ENCODE measurements at places on chromosomes 6 and 20.

- DNase-seq = no peak
Observed at GRCh38 chr6:119171864-119172588, 93.6 kb upstream of the FAM184A start.

DNA sequence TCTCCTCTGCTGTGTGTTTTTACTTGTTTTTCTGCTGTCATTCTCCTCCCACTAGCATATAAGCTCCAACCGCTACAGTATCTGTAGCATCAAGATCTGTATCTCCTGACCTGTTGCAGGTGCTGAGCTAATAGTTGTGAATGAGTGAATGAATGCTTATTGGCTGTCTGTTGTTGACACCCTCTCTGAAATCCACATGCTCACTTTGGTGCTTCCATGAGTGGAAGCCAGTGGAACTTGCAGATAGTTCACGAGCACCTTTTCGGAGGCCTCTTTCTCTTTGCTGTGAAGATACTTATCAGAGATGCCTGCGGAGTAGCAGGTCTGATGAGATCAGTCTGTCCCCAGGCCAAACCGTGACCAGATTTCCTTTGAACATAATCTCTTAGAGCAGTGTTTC, 117.3 kb downstream of the EYA2 start:
- no peak for DNase-seq

GRCh38 chr6:108071736-108072276, 2.7 kb downstream of the OSTM1 start:
- DNase-seq = no peak

DNA sequence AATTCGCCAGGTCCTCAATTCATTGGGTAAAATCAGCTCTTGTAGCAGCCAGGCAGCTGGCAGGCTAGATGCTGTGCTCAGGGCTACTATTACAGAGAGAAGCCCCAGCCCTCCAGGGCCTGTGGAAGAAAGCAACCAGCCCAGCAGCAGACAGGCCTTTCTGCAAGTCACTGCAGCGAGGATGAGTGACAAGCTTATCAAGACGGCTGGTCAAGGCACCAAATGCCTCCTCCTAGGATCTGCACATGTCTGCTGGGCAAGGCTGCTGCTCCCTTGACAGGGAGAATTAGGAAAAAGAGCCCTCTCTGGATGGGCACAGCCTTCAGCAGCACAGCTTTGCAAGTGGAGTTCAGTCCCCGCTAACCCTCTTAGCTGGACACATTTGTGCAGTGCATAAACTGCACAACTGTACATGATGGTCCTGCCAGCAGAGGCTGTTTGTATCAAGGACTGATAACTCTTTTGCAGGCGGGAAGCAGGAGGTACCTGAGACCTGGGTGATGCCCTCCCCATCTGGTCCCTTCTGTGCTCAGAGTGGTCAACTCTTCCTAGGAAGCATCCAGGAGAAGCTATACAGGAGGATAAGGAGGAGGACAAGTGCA, 89.9 kb downstream of the CDC5L start:
- no peak for DNase-seq

GRCh38 chr6:56902641-56903464, 52.1 kb upstream of the BEND6 start:
- peak; percentile 59 for DNase-seq

DNA sequence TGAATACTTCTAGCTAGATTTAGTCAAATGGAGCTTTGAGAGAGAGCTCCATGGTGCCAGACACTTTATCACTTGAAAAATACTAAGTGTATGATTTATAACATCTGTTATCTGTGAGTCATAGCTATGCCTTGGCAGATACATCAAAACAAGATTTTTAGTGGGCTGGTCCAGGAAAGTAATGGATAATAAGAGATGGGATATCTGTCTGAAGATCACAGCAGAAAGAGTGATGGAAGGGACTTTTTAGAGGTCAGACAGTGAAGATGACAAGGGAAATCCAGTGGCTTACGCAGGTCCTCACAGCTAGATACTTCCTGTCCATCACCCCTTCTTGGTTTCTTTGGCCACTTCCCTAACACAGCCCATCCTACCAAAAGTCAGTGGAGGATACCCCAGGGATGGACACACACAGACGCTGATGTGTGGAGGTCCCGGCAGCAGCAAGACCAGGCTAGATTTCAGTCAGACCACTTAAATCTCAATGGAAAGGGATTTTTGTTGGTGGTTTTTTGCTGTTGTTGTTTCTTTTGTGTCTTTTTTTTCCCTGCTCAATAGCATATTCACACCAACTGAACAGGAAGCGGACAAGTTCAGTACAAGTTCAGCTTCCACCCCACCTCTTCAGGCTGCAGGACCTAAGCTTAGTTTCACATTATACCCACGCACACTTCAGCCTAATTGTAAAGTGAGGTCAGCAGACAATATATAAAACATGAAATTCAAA, 209.3 kb downstream of the ALDH8A1 start:
- DNase-seq = no peak

GRCh38 chr20:63262836-63263235, 8.6 kb upstream of the NKAIN4 start:
- no peak for DNase-seq

GRCh38 chr6:154352898-154353585, 3.6 kb downstream of the IPCEF1 start:
- DNase-seq = no peak

DNA sequence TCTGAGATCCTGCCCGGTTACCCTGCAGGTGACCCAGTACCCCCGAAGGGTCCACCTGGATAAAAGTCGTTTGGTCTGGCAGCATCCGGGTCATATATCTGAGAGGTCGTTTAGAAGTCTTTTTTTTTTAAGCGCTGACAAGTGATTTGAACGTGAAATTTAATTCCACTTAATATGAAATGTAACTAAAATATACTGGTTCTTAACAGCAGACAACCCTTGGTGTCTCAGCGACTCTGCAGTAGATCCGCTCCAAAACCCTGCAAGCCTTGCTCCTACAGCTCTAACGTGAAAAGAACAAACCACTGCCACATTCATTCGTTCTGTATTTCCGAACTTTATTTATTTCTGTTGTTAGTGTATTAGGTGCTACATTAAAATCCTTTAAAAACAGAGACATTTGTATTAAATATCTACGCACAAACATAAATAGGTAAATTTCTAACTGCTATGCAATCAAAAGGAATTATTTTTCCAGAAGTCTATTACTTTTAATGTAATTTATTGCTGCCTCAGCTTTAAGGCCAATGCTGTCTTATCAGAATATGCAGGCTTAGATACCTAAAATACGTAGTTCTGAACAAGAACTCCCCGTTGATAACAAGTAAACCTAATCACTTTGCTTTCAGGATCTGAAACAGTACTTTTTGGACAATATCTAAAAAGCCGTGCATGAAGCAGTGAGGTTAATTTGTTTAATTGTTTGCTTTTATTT, 33.5 kb upstream of the TCF21 start:
- no peak for DNase-seq

GRCh38 chr6:20866935-20867703, 332.9 kb downstream of the CDKAL1 start:
- DNase-seq = no peak

DNA sequence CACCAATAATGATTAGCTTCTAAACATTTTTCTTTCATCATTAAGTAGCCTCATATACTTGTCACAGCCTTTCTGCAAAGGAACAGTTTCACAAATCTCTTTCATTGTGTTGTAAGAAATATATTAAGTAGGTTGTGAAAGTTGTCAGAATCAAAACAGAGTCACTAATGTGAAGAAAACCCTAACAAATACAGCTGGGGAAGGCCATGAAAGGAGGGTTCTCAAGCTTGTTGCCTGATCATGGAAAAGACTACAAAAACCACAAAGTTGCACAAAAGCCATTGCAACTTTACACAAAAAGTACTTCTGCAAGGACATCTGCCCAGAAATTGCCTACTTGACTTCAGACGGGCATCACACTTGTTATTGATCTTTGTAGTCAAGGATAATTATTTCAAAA, 216.1 kb downstream of the ALDH8A1 start:
- no peak for DNase-seq

- DNase-seq = no peak
Observed at GRCh38 chr6:161833099-161833860, 559.4 kb upstream of the AGPAT4 start.

- no peak for DNase-seq
Observed at GRCh38 chr6:166624275-166624674, 2.8 kb downstream of the RPS6KA2 start.

- DNase-seq = no peak
Observed at GRCh38 chr20:44433751-44434538, 41.7 kb upstream of the TTPAL start.
